ENCODE measurements at places on chromosomes 3 and 15.

DNA sequence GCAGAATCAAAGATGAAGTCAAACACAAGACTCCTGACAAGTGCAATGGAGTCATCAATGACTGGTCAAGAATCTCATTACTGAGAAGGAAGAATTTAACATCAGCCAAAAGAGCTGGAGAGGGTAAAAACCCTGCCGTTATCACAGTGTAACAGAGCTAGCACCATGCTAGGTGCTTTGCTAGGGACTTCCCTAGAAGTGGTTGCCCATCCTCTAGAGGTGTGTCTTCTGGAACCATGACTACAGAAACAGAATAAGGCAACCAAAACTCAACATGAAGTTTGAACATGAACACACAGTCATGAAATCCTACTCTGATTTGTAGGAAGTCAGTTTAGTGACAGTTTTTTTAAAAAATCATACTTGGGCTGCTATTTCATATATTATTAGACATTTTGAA, 9.5 kb downstream of the ACAD11 start:
- DNase-seq: no peak

DNA sequence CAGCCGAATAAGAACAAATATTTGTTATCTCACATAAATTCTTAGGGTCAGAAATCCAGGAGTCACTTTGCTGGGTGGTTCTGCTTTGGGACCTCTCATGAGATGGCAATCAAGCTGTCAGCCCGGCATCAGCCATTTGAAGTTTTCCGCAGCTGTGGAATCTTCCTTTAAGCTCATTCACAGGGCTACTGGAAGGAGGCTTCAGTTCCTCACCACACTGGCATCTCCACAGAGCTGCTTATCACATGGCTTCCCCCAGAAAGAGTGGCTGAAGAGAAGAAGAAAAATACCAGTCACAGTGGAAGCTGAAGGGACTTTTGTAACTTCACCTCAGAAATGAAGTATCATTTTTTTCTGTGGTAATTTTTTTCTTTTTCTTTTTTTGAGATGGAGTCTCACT, 267.7 kb downstream of the CHL1 start:
- DNase-seq: no peak

DNA sequence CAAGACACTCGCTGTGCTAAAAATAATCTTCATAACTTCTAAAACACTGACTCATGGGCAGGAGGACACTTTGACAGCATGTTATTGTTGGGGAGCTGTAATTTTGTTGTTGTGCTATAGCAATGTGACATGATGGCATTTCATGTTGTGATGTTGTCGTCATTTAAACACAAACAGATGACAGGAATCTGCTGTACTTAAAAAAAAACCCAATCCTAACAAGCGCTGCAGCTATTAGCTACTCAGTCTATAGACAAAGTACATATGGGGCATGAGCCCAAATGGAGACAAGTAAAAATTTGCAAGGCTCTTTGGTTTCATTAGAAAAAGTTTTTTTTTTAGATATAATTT, 828 bp upstream of the ATOSA start:
- no peak for DNase-seq

DNA sequence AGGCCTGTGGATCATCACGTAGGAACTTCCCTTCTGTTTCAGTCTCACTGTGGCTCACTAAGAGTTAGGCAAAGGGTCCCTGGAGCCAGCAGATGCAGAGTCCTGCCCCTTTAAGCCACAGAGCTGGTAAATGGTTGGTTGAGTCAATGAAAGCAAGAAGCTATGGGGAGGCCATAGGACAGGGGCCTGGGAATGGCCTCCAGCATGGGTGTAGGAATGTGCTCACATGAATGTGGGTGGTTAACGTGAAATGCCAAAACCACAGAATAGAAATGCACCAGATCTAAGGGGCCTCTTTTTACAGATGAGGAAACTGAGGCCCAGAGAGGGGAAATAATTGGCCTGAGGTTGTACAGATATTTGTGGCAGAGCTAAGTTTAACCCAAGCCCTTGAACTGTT, 150.3 kb downstream of the TLE3 start:
- DNase-seq: no peak

DNA sequence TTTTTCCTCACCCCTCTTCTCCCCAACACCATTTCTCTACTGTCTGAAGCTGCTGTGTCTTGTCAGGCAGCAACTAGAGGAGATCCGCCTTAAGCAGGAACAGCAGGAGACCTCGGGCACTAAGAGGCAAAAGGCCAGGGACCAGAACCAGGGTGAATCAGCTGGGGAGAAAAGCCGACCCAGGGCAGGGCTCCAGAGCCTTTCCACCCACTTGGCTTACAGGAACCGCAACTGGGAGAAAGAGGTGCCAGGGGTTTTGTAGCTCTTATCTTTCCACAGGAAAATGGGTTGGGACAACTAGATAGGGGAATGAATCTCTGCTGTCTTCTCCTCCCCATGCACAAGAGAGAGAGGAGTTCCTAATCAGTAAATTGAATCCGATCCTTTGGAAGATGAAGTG, 3.0 kb upstream of the NGRN start:
- no peak for DNase-seq

DNA sequence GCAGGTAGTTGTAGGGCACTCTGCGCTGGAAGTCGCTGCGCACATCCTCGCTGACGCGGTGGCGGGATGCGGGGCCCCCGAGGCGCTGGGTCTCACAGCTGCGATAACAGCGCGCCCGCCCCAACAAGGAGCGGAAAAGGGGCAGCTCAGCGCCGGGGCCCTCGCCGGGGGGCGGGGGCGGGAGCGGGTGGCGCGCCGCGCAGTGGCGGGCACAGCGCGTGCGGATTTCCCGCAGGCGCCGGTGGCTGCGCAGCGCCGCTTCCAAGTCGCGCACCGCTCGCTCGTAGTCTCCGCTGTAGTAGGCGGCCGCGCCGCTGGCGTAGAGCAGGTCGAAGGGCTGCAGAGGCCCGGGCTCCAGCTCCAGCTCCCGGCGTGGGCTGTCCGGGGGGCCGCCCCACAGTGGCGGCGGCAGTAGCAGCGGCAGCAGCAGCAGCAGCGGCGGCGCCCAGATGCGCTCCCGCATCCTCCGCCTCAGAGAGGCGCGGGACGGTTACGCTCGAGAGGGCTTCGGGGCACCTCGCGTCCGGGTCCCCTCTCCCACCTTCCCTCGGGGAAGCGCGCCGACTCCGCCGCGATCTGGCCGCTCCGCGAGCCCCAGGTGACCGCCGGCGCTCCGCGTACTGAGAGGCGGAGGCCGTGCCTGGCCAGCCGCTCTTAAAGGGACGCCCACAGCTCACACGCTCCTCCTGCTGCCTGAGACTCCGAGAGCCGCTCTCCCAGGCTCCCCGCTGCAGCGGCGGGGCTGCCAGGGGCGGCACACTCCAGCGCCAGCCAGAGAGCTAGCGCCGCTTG, at the start of gene P3H2:
P3H2 (minus strand) TSS at position 629 of the 792 bp plus-strand sequence; CDS start at position 463, 166 bp downstream.
- peak; percentile 26 for DNase-seq

- no peak for DNase-seq
Observed at GRCh38 chr3:181362378-181362777, 349.3 kb upstream of the SOX2 start.

Measured in NCI-H2107 (cell line).